ENCODE measurements at places on chromosomes 4 and X. TPM values are rescaled to one million over a fixed set of nuclear protein-coding genes. Genes with fewer than 3 reads are reported as not detected.

The SPIN2A gene
- total RNA-seq: 0.24 TPM

The SLC49A3 gene
- total RNA-seq: 3.6 TPM

The FAT1 gene
- 242 TPM for total RNA-seq

The TBC1D8B gene
- 21.7 TPM for total RNA-seq

The YY2 gene
- total RNA-seq: 2.2 TPM

The ADH1A gene
- total RNA-seq: 0.48 TPM

The CT45A2 gene
- not detected for total RNA-seq

The ZNF182 gene
- total RNA-seq: 5.1 TPM

The RAB41 gene
- not detected for total RNA-seq

GRCh38 chr4:3250956-3251690 is 2.2 kb downstream of the MSANTD1 start:
- peak; percentile 8 for DNase-seq

DNA sequence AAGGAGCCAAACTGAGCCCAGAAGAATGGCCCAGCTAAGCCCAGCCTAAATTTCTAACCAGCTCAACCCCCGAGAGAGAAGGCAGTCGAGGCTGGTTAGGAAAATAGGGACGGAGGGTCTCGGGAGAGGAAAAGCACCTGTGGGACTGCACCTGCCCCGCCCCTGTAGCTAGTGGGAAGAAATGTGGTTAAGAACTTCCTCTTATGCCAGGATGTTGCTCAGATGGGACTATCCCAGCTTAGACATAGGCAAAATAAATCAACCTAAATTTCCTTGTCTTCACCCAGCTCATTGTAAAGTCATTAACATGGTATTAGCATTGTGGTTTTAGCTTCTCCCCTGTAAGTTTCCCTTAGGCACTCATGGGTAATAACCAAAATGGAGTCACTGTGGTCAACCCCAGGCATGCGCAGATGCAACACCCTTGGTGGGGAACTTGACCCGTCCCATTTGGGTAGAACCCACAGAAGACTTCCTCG is 86.8 kb downstream of the ZNF718 start:
- no peak for DNase-seq

- no peak for DNase-seq
Observed at GRCh38 chr4:25966171-25966570, 52.2 kb downstream of the SMIM20 start.

DNA sequence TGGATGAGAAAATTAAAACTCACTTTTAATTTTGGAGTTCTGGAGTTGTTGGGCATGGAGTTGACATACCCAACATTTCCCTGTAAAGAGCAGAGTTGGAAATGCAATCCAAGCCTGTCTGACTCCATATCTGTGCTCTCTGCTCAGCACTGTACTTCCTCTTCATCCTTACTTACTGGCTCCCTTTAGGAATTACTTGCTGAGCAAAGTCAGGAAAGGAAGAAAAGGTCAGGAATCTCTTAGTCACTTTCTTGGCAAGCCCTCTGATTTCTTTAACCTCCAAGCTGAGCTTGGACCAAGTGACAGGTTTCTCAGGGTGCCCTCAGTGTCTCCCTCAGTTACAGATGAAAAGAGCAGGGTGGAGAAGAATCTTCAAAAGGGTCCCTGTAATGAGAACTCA is 501.5 kb downstream of the ZIC3 start:
- no peak for DNase-seq

GRCh38 chr4:17912011-17912410 is 101.2 kb downstream of the NCAPG start:
- DNase-seq: no peak

- DNase-seq: no peak
Observed at GRCh38 chrX:74085642-74086236, 218.2 kb upstream of the ZCCHC13 start.

GRCh38 chr4:19725130-19725529 is 526.6 kb upstream of the SLIT2 start:
- no peak for DNase-seq

DNA sequence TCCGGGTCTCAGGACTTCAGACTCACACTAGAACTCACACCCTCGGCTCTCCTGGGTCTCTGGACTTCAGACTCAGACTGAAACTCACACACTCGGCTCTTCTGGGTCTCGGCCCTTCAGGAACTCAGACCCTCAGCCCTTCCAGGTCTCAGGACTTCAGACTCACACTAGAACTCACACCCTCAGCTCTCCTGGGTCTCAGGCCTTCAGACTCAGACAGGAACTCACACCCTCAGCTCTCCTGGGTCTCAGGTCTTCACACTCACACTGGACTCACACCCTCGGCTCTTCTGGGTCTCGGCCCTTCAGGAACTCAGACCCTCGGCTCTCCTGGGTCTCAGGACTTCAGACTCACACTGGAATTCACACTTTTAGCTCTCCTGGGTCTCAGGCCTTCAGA is 137.3 kb downstream of the CRLF2 start:
- DNase-seq: no peak

DNA sequence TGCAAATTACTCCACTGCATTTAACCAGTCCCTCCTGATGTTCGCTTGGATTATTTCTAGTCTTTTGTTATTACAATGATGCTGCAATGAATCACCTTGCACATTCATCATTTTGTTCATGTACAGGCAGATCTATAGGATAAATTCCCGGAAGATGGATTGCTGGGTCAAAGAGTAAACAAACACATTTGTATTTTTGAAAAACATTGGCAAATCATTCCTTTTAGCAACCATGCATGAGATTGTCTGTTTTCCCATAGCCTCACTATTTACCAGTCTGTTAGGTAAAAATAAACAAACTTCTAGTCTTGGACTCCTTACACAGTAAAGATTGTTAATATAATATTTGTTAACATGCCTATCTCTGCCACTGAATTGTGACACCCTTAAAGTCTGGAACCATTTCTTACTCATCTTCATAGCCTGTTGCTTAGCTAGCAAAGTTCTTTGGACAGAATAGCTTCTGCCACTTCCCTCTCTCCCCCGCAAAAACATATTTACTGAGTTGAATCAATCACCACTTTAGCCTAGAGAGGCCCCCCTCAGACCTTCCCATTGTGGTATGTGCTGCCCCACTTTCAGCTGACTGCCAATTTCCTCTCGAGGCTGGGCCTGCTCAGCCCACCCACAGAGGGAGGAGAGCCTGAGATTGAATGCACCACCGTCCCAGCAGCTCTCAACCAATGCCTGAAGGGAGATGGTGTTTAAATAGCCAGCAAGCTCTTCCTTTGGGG is 108.4 kb upstream of the ATXN3L start:
- DNase-seq: no peak

GRCh38 chr4:82803746-82804145 is 5.2 kb upstream of the SCD5 start:
- no peak for DNase-seq

DNA sequence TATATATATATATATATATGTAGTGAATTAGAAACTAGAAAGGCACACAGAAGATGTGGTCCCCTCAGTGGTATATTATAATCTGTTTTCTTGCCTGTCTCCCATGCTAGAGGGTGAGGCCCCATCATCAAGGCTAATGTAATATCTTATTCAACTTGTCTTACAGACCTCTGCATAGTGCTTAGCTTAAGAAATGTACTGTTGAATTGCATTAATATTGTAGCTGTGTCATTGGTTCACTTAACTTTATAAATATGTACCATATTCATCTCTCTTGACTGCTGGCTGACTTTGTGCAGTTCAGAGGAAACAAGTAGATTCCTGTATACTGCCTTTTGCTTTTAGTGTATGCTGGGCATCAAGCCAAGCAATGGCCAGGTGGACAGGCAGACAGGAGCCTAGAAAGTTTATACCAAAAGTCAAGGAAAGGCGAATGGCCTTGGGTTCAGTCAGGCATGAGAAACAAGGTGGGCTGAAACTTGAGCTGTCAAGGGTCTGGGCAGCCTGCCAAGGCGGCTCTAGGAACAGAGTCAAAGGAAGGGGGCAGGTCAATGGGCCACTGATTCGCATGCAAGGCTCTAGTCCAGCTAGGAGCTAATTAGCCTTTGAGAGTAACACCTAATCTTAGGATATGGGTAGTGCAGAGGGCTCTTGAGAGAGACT is 78.8 kb upstream of the LEF1 start:
- no peak for DNase-seq

DNA sequence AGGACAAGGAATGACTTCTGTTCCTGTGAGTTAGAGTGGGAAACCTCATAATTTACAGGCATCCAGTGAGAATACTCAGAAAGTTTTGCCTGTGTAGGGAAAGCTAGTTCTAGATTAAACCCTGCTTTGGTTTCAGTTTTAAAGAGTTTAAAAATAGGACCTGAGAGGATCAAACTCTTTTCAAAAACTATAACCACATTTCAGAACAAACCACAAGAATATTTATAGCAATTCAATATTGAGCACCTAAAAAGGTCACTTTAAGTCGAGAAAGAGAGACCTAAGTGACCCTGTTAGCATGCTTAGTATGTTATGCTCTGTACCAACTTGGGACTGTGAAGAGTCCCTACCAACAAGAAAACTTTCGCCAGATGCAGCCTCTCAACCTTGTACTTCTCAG is 17.4 kb upstream of the PWWP3B start:
- DNase-seq: no peak

DNA sequence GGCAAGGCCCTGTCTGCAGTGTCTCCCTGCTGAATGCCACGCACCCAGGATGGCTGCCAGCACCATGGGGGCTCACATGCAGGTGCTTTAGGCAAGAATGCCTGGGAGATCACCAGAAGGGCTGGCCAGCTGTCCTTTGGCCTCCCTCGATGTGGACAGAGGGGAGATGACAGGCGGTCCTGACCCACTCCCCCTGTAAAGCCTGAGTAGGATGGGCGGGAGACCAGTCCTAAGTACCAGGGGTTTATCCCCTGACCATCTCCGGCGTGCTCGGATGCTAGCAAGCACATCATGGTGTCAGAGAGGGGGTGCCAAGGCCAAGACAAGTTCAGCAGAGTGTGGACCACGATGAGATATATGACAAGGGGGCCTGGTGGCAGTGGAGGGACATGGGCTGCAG is 5.3 kb downstream of the PDZD4 start:
- DNase-seq: no peak

DNA sequence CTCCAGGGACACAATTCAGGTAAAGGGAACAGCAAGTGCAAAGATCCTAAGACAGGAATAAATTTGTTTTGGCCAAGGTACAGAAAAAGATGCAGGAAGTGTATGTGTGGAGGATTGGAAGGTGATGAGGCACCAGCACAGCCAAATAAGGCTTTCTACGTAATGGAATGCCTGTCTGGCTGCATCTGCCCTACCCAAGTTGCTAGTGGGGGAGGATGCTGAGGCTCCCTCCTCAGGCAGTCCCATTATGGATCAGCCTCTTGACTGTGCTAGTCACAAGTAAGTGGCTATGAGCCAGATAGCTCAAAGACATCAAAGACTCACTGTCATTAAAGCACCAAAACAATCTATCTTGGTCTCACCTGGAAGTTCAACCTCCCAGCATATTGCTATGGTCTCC is 300.9 kb upstream of the FAT4 start:
- no peak for DNase-seq

DNA sequence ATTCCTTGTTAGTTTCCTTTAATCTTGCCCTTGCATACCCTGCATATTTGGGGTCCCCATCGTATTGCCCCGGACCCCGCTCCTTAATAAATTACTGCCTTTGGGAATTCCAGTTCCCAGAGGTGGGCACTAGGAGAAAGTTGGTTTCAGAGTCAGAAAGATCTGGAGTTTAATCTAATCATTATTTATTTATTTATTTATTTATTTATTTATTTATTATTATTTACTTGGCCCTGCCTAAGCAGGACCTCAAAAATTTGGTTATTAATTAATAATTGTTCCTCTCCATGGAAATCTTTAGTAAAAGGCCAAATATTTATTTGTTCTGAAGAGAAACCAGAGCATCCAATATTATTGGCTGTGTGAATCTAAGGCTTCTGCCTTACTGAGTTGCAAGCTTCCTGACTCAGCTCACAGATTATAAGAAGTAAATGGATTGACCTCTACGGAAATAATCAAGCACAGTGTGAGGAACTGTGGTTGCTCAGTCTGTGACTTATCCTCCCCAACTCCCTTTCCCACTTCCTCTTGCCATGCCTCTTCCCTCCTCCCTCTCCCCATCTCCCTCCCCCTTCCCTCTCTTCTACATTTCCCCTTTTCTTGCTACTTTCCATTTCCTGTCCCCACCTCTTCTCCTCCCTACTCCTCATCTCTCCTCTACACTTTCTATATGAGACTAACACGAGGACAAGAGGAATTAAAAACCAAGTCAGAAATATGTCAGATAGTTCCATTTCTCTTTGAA is 61.5 kb upstream of the AP1S2 start:
- no peak for DNase-seq

- no peak for DNase-seq
Observed at GRCh38 chr4:183388777-183389176, 55.7 kb upstream of the CDKN2AIP start.

DNA sequence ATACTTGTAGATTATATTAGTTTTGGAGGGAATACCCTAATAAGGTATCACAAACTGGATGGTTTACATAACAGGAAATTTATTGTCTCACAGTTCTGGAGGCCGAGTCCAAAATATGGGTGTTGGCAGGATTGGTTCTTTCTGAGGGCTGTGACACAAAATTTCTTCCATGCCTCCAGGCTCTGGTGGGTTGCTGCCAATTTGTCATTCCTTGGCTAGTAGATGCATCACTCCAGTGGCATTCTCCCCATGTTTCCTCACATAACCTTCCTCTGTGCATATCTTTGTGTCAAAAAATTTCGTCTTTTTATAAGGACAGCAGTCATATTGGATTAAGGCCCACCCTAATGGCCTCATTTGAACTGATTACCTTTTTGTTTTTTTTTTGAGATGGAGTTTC is 49.3 kb downstream of the APELA start:
- no peak for DNase-seq

- DNase-seq: peak; percentile 17
Observed at GRCh38 chr4:144594471-144594986, 51.4 kb upstream of the HHIP start.

GRCh38 chrX:51891821-51892551 is 1.4 kb upstream of the MAGED1 start:
- DNase-seq: peak; percentile 91

- no peak for DNase-seq
Observed at GRCh38 chr4:109146499-109146898, 156.0 kb downstream of the COL25A1 start.

DNA sequence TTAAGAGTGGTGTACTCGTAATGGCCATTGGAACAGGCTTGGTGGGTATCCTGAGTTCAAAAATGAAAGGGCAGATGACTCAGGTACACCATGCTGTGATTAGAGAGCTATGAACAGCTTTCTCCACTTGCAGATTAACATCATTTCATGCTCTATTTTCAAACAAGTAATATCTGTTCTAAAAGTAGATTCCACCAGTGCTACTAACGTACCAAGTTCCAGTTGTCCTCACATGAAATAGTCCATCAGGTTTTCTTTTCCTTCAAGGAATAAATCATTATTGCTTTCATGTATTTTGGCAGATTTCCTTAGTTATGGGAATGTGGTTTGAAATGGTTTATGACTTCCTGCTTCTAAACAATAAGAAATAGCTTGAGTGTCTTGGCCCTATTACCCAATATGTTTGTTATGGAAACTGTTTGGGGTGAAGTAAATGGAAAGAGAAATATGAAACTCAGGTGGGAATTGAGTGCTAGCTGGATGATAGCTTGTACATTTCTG is 49.9 kb downstream of the PCDH7 start:
- DNase-seq: peak; percentile 35

Measured in umbilical cord (tissue), 2 donors.